ENCODE measurements at places on chromosomes 11 and 22.
A peak's percentile ranks its signal among the peaks of the same experiment; 100 is the strongest.

- DNase-seq: no peak
Measured at GRCh38 chr11:14454861-14455632, 44.6 kb downstream of the COPB1 start.

GRCh38 chr11:65903068-65903481, 2.9 kb upstream of the FOSL1 start:
- DNase-seq: peak; percentile 95

- DNase-seq: no peak
Measured at GRCh38 chr11:78741741-78742140, 167.1 kb upstream of the NARS2 start.

- no peak for DNase-seq
Measured at GRCh38 chr11:59659981-59660380, 8.9 kb downstream of the PATL1 start.

DNA sequence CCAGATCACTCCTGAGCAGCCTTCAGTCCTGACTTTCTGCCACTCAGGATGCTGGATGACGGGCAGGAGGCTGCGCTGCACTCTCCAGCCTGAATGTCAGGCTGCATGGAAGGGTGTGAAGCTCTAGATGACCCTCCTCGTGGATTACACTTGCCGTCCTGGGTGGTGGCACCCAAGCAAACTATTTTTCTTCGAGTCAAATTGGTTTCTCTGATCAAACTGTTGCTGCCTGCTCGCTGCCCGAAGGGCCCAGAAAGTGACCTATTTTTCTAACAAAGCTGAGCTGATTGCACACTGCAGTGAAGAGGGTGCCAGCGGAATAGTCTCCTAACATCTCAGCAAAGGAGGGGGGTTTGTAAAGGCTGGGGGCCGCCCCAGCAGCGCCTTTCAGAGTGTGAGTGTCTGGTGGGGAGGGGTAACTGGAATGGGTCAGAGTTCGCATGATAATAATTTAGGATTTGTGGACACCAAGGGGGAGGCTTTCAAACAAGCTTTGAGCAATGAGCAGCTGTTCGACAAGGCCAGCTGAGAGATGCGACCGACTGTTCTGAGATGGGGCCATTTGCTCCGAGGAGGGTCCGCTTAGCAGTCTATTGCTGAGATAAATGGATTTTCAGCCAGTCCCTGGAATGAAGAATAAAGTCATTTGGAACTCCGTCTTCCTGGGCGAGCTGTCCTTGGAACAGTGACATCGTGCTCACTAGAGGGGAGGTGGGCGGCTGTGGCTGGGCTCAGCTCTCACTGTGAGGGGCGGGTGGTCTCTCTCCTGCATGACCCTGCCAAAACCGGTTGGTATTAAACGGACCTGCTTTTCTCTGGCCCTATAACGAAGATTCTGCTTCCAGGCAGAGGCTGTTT, 537.6 kb downstream of the BRD1 start:
- DNase-seq: no peak

DNA sequence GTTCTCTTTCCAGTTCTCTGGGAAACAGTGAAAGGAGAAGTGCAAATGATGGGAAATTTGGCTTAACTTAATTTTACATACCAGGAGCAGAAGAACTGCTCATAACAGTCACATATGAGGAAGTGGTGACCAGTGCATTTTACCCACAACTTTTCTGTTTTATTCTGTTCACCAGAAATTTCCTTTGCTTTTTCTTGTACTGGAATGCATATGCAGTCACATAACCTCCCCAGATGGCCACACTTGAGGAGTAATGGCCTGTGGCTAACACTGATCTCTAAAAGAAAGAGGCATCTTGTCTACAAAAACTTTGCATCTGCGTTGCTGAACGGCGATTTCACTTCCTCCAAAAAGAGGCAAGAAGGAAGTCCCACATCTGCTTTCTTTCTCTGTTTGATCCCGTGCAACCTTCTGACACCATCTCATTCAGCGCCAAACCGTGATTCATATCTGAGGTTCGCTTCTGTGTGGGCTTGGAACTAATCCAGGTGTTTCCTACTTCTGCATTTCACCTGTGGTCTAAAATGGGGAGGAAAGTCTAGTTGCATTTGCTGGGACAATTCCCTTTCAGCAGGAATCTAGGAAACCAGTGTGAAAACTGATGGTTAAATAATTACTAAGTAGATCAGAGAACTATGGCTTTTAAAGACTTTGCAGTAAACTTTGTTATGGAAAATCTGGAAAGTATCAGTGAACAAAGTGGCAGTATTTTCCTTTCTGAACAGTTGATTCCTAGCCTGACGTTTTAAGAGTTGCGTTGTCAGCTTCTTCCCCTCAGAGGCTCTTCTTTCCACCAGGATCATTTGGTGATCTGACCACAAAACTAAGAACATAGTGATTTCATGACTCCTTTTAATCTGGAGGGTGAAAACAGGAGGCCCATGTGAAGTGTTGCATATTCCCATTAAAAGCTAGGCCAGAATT, 4.2 kb upstream of the MPEG1 start:
- DNase-seq: no peak

GRCh38 chr11:69398529-69399492, 82.7 kb upstream of the LINC01488 start:
- DNase-seq: no peak

- DNase-seq: no peak
Measured at GRCh38 chr11:24181395-24182047, 315.3 kb upstream of the LUZP2 start.

DNA sequence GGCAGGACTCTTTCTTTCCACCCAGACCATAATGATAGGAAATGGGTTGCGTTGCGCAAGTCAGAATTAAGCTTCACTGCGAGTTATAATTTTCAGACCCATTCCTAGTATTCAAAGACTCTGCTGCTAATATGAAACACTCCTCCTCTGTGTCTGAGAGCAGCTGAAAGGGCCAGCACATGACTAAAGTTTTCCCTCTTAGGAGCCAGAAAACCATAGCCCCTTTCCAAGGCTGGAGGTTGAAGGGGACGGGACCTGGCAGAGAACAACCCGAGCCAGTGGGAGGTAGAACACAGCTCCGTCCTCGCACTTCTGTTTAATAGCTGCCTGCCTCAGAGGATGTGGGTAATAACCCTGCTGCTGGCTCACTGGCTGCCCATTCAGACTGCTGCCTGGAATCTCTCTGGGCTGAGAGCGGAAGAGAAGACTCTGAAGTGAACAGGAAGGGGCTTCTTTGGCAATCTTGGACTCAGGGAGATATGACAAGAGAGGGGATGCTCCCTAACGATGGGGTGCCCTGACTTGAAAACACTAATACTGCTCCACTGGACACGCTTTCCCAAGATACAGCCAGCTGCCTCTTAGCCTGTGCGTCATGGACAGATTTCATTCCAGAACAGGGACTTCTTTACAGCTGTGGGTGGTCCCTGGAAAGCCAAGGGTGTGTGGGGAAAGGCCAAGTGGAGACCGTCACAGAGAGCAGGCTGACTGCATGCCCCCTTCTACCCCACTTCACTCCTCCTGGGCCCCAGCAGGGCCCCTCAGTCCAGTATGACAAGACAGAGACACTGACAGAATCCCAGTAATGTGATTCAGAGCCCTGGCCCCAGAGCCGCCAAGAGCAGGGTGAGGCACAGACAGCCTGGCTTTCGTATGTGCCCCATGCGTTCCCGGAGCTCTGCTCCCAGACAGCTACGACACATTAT, 156.9 kb downstream of the FEZ1 start:
- DNase-seq: no peak

DNA sequence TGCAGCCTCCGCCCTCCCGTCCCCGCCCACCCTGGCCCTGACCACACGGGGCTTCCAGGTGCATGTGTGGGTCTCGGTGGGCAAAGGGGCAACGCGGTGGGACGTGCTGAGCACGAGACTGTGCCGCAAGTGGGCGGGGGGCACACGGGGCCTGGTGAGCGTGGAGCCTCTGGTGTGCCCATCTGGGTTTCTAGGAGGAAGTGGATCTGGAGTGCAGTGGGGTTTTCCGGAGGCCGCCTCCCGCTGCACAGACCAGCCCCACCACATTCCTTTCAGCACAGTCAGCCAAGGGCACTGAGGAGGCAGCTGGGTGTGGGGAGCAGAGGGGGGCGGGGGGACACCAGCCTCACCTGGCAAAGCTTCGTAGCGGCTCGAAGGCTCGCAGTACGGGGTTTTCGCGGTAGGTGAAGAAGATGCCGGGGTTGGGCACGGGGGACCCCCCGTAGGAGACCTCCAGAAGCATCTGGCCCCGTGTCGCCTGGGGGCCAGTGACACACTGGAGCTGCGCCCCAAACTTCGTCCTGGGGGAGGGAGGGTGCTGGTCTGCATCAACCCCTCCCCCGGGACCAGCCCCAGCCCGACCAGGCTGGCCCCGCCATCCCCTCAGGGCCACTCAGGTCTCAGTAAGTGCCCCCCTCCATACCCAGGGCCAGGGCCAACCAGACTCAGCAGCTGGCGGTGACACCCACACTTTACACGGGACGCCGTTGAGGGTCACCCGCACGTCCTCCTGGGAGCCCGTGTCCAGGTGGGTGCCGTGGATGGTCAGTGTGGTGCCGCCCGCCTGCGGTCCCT, 12.4 kb upstream of the MAPK11 start:
- peak; percentile 88 for DNase-seq

DNA sequence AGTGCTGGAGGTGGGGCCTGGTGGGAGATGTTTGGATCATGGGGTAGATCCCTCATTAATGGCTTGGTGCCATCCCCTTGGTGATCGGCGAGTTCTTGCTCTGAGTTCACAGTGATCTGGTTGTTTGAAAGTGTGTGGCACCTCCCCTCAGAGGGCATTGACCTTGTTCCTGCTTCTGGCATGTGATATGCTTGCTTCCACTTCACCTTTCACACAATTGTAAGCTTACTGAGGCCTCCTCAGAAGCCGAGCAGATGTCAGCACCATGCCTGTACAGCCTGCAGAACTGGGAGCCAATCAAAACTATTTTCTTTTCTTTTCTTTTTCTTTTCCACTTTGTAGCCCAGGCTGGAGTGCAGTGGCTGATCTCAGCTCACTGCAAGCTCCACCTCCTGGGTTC, 11.0 kb upstream of the CATSPER1 start:
- DNase-seq: no peak

GRCh38 chr11:116193321-116194131, 579.3 kb downstream of the BUD13 start:
- peak; percentile 62 for DNase-seq

DNA sequence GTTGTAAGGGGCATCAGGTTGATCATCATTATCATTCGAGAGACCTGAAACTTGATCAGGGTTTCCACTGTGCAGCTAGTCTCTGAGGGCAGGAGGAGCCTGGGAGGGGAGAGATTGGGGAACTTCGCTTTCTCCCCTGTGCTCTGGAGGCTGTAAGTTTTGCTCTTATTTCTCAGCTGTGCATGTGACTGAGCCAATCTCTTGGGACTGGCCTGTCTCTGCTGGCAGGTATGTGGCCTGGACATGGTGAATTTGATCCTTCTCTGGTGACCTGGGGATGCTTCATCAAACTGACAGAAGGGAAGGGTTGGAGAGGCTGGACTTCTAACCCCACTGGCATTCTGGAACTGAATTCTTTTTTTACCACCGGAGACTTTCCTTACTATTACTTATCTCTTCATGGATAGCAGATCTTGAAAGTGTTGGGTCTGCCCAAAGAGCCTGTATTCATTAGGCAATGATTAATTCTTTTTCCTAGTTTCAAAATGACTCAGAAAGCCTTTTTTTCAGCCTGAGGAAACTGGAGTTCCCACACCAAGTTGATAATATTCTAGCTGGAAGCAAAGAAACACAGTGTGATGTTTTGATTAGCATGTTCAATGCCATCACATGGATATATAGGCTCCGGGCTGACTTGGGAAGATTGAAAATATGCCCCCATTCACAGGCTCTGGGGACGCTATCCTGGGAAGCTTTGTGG, 36.5 kb downstream of the TSPAN18 start:
- DNase-seq: no peak

DNA sequence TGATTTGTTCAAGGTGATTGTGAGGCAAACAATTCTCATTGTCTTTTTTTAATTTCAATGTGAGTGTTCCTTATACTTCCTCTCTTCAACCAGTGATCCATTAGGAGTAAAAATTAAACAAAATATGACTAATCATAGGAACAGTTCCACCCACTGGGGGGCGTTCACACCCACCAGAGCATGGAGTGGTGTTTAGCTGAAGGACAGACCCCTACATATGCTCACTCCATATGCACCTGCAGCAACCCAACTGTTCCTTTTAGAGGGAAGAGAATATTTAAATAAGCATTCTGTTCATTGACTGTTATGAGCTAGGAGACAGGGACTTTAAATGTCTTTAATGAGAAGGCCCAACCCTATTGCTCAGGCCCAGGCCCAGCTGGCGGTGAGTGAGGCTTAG, 78.7 kb upstream of the DRD2 start:
- DNase-seq: no peak

DNA sequence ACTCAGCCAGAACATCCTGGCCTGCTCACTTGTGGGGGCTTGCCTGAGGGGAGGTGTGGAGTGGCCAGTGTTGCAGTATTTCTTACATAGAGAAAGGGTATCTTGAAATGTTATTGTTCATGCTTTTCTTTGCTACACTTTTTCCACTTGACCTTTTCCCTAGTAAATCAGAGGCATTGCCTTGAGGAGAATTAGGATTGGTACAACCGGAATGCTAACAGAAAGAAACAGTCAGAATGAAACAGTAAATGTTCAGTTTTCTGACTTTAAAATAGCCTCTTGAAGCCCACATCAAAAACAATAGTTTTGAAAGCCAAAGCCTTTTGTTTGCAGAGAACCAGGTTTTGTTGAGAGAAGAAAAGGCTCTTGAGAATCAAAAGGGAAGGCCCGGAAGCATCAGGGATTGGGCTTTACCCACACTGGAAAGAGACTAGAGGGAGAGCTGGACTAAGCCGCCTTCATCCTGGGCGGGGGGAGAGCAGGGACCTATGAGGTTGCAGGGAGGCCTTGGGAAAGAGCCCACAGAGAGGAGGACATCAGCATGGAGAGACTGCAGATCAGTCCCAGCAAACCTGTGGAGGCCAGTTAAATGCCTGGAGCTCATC, 12.4 kb downstream of the ADM start:
- no peak for DNase-seq

- no peak for DNase-seq
Measured at GRCh38 chr22:50227579-50228215, 17.1 kb downstream of the TUBGCP6 start.

- no peak for DNase-seq
Measured at GRCh38 chr22:39475337-39475736, 18.5 kb downstream of the MGAT3 start.

DNA sequence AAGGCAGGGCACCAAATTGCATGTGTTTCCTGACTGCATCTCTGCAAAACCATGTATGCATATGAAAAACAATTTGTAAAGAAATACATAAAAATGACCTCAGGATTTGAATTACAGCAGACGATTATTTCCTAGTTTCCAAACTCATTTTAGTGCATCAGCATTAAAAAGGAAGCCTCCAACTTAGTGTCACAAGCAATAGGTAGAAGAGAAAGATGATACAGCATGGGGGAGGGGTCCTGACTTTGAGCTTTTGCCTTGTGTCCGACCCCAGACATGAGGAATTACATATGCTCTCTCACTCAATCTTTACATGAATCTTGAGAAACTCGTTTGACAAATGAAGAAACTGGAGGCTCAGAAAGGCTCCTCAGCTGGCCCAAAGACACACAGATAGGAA, 294.6 kb upstream of the NARS2 start:
- DNase-seq: no peak
